ENCODE measurements at places on chromosomes 7 and 10.

DNA sequence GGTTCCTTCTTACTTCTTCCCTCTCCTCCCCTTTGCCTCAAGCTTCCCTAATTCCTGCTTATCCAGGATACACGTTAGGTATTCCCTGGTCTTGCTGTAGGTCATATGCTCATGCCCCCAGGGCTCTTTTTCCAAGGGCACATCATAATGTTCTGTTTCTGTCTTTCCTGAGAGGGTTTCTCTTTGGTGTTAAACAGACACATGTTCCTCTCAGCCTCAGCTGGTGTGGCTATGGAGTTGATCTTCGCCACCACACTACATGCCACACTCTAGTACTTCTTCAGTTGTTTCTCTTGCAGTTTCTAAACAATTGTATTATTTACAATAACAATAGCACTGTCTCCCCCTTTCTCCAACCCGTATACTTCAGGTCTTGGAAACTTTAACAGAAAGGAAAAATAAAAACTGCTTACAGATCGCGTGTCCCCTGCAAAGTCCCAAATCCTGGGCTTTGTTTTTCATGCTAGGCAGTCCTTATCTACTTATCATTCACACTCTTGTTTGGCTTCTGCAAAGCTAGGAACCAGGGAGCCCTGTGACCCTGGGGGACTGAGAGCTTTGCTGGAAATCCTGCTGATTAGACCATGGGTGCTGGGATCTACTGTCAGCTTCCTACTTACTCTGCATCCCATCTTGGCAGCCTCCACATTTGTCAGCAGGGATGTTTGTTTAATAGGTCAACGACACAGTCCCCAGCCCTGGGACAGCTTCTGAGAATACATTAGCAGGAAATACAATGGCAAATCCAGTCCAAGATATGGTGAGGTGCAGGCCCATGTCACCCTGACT lies 193.9 kb upstream of the BMPER start:
- H3K4me3 ChIP-seq: no peak overlapping the region
- no peak for DNase-seq
- H3K27me3 ChIP-seq: no peaks in the 10 kb centered on the region
- H3K36me3 ChIP-seq: no peaks in the 10 kb centered on the region
- H3K27ac ChIP-seq: no peak overlapping the region
- H3K4me1 ChIP-seq: no peaks in the 10 kb centered on the region

GRCh38 chr10:64762861-64763260 lies 1241.7 kb downstream of the REEP3 start:
- no peak overlapping the region for H3K4me3 ChIP-seq
- H3K27me3 ChIP-seq: no peaks in the 10 kb centered on the region
- no peaks in the 10 kb centered on the region for H3K4me1 ChIP-seq

DNA sequence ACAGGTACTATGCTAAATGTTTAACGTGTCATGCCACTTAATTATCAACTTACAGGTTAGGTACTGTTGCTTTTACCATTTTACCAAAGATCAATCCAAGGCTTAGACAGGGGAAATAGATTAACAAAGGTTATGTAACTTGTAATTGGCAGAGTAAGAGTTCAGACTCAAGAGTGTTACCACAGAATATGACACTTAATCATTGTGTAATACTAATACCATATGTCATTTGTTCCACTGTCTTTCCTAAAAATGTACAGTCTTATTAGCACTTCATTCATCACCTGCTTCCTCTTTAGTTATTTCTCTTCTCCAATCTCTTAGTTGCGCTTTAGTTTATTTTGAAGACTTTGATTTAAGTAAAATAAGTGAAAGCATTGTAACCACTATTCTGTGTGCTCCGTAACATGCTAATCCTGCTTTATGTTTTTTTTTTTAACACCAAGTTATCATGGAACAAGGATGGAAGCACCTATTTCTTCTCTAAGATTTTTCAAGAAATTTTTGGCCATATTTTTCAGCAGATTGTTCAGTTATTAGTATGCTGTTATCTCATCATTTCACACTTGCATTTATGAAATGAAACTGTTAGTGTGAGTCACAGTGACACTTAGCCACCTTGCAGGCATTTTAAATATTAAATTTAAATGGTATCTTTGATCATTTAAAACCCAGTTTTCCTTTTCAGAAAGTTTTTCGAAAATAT lies 197.3 kb downstream of the PHF14 start:
- no peaks in the 10 kb centered on the region for H3K27me3 ChIP-seq
- no peak overlapping the region for H3K4me3 ChIP-seq

DNA sequence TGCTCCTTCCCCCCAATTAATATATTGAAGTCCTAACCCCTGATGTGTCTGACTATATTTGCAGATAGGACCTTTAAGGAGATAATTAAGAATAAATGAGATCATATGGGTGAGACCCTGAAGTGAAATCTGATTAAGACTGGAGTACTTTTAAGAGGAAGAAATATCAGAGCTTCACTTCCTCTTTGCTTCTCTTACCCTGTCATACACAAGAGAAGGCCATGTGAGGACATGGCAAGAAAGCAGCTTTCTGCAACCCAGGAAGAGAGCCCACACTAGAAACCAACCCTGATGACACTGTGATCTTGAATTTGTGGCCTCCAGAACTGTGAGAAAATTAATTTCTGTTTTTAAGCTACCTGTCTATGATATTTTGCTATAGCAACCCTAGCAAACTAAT lies 44.2 kb downstream of the JMJD1C start:
- peak overlapping the region; percentile 41 for H3K27ac ChIP-seq
- peaks cover 13% of the 10 kb centered on the region for H3K4me1 ChIP-seq
- H3K36me3 ChIP-seq: no peaks in the 10 kb centered on the region
- H3K4me3 ChIP-seq: no peak overlapping the region
- no peaks in the 10 kb centered on the region for H3K27me3 ChIP-seq
- DNase-seq: no peak

DNA sequence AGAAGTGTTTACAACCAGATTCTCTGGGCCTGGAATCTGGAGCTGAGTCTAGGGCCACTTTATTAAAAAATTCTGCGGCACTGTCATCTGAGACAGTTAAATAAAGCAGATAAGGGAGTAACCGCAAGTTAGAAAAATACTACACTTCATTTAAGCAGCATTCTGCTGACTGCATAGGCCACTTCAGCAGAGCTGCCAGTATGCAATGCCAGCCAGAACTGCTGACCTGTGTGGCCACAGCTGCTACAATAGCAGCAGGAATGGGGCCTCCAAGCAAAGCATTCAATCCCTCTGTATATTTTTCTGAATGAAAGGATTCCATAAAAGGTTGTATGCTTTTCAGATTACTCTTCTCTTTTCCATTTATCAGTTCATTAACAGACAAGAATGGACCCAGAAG lies 136.0 kb downstream of the COL28A1 start:
- no peaks in the 10 kb centered on the region for H3K36me3 ChIP-seq
- no peak for DNase-seq
- H3K27ac ChIP-seq: no peak overlapping the region
- H3K4me3 ChIP-seq: no peak overlapping the region
- H3K4me1 ChIP-seq: no peaks in the 10 kb centered on the region

- no peak overlapping the region for H3K27ac ChIP-seq
- no peaks in the 10 kb centered on the region for H3K4me1 ChIP-seq
- peaks cover 10% of the 10 kb centered on the region for H3K36me3 ChIP-seq
Observed at GRCh38 chr10:121788717-121789116, 139.1 kb downstream of the ATE1 start.

All from CD4-positive, alpha-beta T cell (primary cell).